ENCODE measurements at places on chromosomes 16 and 17. TPM values are rescaled to one million over a fixed set of nuclear protein-coding genes. Genes with fewer than 3 reads are reported as not detected.
A peak's percentile ranks its signal among the peaks of the same experiment; 100 is the strongest.

Gene TBC1D3K
- not detected for total RNA-seq

DNA sequence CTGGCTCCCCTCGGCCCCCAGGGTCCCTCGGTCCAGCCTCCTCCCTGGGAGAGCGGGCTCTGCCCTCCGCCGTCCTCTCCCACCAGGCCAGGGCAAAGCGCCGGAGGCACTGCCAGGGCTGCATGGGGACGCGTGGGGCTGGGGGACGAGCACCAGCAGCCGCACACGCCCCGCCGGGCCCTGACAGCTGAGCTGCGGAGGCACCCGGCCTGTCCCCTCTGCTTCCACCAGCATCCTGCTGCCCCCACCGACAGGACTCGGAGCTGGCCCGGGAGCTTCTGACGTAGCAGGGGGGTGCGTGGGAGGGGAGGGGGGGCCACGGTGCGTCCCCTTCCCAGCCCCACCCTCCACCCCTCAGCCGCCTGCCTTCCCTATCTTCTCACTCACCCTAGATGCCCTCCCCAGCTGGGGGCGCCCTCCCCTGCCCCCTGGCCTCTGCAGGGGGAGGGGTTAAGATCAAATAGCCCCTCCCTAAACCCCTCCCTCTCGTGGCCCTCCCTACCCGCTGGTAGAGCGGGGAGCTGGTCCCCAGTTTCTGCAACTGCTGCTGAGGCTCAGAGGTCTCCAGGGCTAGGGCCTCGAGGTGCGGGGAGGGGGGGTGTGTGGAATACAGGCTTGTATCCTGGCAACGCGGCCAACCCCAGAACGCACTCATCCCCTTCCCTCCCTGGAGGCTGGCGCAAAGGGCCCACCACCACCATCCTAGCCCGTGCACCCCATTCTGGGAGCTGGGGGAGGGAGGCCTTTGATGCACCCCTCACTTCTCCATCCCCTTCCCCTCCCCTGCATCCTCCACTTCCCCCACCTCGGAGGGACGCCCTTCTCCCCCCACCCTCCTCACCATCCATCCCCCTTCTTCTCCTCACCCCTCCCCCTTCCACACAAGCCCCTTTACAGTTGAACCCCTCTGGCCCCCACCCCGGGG lies 1.0 kb downstream of the SRCIN1 start:
- DNase-seq = peak; percentile 48

Gene ADAM11
- total RNA-seq = 2.3 TPM

Gene KRT13
- total RNA-seq = not detected

- peak; percentile 58 for DNase-seq
These were observed 109.7 kb downstream of the PLCG2 start for GRCh38 chr16:81888520-81889394.

DNA sequence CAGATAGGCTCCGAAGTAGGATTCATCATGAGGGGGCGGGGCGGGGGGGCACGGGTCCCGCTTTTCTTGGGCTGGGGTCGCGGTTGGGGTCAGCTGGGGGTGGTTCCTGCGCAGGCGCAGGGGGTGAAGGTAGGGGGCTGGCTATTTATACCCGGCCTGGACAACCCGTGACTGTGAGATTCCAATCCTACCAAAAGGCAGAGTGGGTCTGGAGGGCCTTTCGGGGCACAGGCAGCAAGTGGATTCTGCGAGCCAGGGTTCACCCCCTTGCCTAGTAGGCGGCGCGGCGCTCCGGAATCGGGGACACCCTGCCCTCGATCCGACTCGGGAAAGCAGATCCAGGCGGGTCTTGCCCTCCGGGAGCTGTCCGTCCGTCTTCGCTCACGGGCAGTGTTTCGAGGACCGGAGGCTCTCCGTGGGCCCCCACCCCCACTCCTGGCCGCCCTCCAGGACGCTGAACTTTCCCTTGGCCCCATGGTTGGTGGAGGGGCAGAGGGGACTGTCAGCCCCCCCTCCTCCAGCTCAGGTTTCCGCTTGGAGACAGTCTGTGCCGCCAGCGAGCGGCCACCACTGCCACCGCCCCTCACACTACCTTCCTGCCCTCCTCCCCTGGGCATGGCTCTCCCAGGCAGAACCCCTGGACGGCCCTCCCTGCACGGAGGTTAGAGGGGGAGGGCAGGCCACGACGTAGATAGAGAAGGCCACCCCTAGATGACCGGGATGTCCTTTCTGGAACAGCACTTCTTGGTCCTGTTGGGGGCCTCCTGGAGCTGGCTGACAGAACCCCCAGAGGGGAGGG lies 634 bp downstream of the SLC2A4 start:
- no peak for DNase-seq

Gene KRTAP9-4
- total RNA-seq = not detected

DNA sequence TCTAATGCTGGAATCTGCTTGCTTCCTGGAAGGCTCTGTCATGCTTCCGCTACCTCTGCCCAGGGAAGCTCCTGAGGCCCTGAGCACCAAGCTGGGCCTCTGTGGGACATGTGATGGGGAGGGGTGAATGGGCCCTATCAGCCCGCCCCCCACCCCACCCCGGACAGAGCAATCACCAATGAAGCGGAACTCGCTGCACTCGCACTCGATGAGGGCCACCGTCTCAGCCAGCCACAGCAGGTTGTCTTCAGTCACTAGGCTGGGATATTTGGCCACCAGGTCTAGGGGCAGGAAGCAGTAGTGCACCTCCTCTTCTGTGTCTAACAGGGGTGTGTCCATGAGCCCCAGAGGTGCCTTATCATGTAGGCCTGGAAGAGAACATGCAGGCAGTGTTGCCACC lies 23.6 kb downstream of the KCTD19 start:
- no peak for DNase-seq

DNA sequence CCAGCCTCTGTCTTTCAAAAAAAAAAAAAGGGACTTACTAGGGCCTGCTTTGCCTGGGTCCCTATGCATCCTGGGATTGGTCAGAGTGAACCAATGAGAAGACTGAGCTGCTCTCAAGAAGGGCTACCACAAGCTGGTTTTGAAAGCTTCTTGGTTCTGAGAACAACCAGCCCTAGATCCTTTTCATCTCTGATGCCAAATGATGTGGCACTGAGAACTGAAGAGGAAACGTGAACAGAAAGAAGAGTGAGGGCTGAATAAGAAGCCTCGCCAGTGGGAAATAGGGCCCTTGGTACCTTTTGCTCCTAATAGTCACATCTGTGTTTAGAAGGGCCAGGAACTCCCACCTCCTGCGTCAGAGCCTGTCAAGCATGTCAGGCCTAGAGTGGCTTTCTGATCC lies 10.7 kb downstream of the TACO1 start:
- DNase-seq = no peak

GRCh38 chr17:62614142-62614541 lies 13.3 kb upstream of the MRC2 start:
- DNase-seq = no peak

DNA sequence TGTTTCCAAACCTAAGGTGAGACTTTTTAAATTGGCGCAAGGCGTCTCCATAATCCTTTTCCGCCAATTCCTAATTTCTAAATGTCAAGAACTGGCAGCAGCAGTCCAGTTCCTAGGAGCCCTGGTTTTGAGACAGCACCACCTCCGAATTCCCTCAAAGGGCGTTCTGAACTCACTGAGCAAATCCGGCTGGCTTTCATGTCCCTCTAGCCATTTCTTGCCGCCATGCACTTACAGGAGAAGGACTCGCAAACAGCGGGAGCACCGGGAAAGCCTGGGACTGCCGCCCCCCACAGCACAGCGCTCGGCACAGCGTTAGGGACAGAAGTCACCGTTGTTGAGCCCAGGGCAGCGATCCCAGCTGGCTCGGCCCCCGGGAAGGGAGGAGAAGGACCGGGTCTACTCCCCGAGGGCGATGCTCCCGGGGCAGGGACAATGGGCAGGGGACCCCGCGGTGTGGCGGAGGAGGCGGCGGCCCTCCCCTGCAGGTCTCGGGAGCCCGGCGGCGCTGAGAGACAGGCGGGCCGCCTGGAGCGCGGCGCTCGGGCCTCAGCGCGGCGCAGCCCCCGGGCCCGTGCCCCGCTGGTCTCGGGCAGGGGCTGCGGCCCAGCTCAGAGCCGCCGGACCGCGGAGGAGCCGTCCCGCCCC lies 545 bp downstream of the ARHGAP17 start:
- no peak for DNase-seq

- DNase-seq = no peak
These were observed 136.6 kb downstream of the COPRS start for GRCh38 chr17:31722251-31723056.

DNA sequence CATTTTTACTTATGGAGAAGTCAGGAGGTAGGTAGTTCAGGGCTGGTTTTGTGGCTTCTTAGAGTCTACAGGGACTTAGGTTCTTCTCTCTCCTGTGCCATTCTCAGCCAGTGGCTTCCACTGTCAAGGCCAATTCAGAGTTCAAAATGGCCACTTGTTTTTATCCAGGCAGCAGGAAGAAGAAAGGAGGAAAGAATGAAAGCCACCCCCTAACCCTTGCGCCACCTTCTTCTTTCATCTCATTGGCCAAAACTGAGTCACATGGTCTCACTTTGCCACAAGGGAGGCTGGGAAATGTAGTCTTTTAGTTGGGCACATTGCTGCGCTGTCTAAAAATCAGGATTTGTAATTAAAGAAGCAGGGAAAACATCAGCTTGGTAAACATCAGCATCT lies 60.8 kb upstream of the MED9 start:
- peak; percentile 75 for DNase-seq

GRCh38 chr16:70685061-70685937 lies 554 bp downstream of the MTSS2 start:
- no peak for DNase-seq

Gene MILR1
- not detected for total RNA-seq

- no peak for DNase-seq
These were observed 160.8 kb downstream of the SKAP1 start for GRCh38 chr17:48269209-48269608.

Gene EVI2B
- total RNA-seq = not detected

Gene AANAT
- not detected for total RNA-seq

- peak; percentile 94 for DNase-seq
These were observed 6.6 kb downstream of the WFIKKN2 start for GRCh38 chr17:50841949-50842354.

DNA sequence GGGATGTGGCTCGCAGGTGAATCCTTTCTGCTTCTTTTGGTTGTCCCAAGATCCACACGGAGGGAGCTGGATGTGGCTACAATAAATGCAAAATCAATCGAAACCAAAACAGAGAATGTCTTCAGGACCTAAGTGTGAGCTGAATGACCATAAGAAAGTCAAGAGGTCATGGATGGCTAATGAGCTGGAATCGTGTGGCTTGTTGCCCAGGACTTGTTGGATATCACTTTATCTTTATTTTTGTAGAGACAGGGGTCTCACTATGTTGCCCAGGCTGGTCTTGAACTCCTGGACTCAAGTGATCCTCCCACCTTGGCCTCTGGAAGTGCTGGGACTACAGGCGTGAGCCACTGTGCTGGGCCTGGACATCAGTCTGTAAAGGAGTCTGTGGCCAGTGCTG lies 326.8 kb upstream of the N4BP1 start:
- no peak for DNase-seq

GRCh38 chr17:4806456-4806776 lies 536 bp upstream of the PLD2 start:
- no peak for DNase-seq

Gene CRHR1
- not detected for total RNA-seq

GRCh38 chr16:88510091-88510994 lies 57.3 kb downstream of the ZFPM1 start:
- no peak for DNase-seq

Gene SLC16A11
- total RNA-seq = 0.43 TPM

GRCh38 chr17:4083187-4083586 lies 59.6 kb downstream of the ZZEF1 start:
- DNase-seq = no peak

DNA sequence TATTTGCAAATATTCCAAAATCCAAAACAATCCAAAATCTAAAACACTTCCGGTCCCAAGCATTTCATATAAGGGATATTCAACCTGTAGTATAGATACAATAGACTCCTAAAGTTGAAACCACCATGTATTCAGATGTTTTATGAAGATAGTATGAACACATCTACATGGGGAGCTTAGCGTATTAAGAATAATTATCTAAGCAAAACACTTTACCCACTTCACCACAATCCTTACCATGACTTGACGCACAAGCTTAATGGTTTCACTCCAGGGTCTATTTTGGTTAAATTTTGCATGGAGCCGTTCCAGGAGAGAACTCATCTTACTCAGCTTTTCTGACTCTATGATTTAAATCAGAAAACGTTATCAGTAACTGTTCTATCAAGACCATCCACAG lies 3.5 kb downstream of the MED1 start:
- DNase-seq = no peak

- no peak for DNase-seq
These were observed 120.2 kb upstream of the CACNG3 start for GRCh38 chr16:24135624-24136565.

- DNase-seq = peak; percentile 67
These were observed 6.9 kb upstream of the PIRT start for GRCh38 chr17:10844621-10845387.

- no peak for DNase-seq
These were observed 39.0 kb upstream of the DHX40 start for GRCh38 chr17:59526451-59526850.

Gene ABCA6
- 1.8 TPM for total RNA-seq

Gene ODAD4
- 0.98 TPM for total RNA-seq

- DNase-seq = no peak
These were observed 613 bp downstream of the ECI1 start for GRCh38 chr16:2250652-2251295.

DNA sequence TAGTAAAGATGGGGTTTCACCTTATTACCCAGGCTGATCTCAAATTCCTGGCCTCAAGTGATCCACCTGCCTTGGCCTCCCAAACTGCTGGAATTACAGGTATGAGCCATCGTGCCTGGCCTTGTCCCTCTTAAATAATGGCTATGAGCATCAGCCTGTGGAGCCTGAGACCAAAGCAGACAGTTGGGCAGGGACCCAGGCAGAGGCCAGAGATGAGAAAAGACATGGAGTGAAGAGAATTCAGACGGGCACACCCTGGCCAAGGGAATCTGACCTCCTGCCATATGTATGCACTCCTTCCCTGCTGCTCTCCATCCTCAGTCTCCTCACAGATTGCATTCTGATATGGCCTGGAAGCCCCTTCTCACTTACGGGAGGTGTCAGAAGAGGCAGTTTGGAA lies 98.4 kb upstream of the DNAH9 start:
- DNase-seq = no peak

- DNase-seq = no peak
These were observed 159.9 kb downstream of the AXIN2 start for GRCh38 chr17:65401561-65401960.

GRCh38 chr17:68621065-68621464 lies 19.9 kb upstream of the FAM20A start:
- DNase-seq = no peak

DNA sequence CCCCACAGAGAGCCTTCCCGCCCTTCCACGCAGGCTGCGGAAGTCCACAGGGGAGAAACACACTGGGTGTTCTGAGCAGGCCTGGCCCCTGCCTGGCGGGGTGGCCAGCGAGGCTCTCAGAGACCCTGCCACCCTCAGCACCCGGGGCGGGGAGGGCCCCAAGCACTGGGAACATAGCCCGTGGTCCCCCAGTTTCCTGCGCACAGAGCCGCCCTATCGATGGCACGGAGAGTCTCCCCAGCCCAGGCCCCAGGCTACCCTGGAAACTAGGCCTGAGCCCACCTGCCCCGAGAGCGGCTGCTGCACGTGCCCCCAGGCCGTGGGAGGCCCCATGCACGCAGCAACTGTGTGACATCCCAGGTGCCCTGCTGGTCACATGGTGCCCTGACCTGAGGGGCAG lies 10.2 kb upstream of the CCDC154 start:
- no peak for DNase-seq

GRCh38 chr16:74605746-74606520 lies 981 bp downstream of the GLG1 start:
- DNase-seq = no peak

GRCh38 chr17:45149037-45149668 lies 878 bp downstream of the HEXIM1 start:
- DNase-seq = peak; percentile 95

- DNase-seq = no peak
These were observed 39.7 kb upstream of the PITPNM3 start for GRCh38 chr17:6596081-6596480.

- no peak for DNase-seq
These were observed 90.0 kb downstream of the FOXL1 start for GRCh38 chr16:86668136-86668910.
